ENCODE measurements at places on chromosomes 3 and 15.

DNA sequence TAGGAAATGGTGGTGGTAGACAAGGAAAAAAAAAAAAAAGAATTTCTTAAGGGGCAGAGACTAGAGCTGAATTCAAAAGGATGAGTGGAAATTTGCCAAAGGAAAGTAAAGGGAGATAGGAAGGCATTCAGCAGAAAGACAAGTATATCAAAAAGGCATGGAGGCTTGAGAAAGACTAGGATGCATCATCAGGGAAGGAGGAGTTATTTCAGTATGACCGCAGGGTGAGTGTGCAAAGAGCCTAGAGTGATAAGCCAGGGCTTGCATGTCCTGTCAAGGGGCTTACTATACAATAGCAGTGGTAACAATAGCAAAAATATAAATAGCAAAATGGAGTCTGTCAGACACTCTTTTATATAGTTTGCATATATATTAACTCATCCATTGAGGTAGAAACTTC lies 112.0 kb downstream of the FRMD4B start:
- DNase-seq, result peak; percentile 90

DNA sequence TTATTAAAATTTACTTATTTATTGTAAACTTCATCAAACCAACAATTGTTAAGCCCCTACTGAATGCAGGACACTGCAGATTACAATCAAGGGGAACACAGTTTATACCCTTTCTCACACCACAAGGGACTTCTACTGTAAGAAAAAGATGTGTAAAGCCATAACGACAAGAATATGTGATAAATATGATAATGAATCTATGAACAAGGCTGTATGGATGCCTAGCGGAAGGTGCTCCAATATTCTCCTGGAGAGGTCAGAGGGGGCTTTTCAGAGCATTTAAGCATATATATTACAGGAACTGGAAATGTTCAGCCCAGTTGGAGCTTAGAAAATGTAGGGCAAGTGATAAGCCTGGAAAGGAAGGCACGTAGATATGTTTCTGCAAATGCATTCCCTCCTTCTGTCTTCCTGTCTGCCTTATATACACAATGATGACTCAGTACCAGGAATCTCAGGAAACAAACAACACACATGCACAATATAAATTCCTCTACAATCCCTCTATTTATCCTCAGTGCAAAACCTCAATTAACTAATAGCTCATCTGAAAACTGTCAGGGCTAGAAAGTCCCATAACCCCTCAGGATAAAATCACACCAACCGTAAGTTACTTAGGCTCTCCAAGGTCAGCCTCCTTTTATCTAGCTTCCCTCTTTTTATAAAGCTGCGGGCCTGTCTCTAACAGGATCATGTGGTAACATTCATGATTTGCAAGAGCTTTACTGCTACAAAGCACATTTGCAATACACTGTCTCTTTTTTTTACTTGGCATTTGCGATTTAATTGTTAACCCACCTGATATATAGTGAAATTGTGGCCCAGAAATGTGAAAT lies 393.1 kb downstream of the LPP start:
- DNase-seq, result peak; percentile 96

DNA sequence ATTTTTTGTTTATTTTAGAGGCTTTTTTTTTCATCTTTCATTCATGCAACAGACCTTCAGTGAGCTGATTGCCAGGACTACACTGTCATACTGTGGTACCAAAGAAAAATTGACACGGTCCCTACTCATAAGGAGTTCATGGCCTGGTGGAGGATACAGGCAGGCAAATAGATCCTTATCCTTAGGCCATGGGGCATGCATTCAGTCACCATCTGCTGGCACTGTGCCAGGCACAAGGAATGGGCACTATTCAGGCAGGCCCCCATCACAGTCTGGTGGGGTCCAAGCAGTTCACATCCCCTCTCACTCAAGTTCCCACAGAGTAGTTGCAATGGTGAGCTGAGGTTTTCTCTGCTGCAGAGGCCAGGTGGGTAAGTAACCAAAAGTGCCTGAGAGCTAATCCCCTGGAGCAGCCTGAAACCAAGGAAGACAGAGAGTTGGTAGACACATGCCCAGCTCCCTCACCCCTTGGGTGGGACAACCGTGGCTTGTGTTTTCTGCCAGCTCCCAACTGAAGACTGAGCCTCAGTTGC lies 17.3 kb downstream of the CISH start:
- DNase-seq, result no peak

- DNase-seq, result no peak
These were observed 163.5 kb downstream of the ABHD5 start for GRCh38 chr3:43854283-43854682.

- DNase-seq, result no peak
These were observed 190.1 kb downstream of the CHST2 start for GRCh38 chr3:143309705-143310104.

GRCh38 chr3:188037965-188038581 lies 115.9 kb upstream of the LPP start:
- peak; percentile 47 for DNase-seq

Measured in amniotic epithelial cell (primary cell).